IMR-90 (cell line): ENCODE measurements at places on chromosomes 5 and 9.

DNA sequence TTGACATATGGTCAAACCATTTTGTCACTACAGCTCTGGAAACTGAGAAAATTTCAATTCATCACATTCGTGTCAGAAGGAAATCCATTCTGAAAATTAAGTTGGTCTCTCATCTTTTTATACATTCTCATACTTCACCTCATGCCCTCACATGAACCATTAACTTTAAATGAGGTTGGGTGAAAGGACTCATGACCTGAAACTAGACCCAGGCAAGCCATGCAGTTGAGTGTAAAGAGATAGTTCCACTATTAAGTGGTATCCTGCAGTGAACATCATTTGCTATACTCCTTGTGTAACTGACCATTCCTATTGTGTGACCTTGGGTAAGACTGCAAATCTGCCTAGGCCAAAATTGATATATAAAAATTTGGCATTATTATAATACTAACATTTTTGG is 299.6 kb upstream of the GRIN3A start:
- DNase-seq, result no peak

DNA sequence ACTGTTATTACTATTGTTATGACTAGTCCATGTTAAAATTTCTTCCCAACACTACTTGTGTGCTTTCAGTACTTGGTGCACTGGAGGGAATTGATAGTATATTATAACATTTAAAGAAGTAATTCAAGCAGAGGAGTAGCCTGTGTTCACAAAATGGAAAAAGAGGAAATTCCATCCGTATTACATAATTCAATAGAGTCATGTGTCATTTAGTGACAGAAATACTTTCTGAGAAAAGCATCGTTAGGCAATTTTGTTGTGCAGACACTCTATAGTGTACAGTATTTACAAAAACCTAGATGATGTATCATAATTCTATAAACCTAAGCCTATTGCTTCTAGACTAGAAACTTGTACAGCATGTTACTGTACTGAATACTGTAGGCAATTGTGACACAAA is 78.3 kb upstream of the PCSK5 start:
- no peak for DNase-seq

- DNase-seq, result no peak
Measured at GRCh38 chr5:178530526-178530925, 59.7 kb downstream of the COL23A1 start.

DNA sequence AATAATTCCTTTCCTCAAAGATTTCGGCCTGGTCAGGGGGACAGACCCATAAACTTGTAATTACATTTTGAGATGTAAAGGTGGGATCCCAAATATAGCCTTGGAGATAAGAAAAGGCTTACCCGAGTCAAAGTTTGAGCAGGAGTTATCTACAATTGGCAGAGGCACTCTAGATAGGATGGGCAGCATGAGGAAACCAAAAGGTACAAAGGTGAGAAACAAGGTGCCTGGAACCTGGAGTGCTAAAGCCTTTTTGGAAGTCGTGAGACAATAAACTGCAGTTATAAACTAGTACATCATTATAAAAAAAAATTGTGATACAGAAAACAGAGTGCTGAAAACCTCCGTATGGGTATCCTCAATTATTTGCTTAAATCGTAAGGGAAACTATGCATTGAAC is 212.4 kb downstream of the EFNA5 start:
- no peak for DNase-seq

- no peak for DNase-seq
Measured at GRCh38 chr5:127834554-127834953, 131.4 kb downstream of the CCDC192 start.

GRCh38 chr5:106171708-106172107 is 1499.0 kb downstream of the EFNA5 start:
- DNase-seq, result peak; percentile 38

- peak; percentile 37 for DNase-seq
Measured at GRCh38 chr5:73777192-73777591, 151.2 kb downstream of the ARHGEF28 start.
